Breast epithelium (tissue), 4 donors: ENCODE measurements at places on chromosomes 12 and 14. TPM values are rescaled to one million over a fixed set of nuclear protein-coding genes. Genes with fewer than 3 reads are reported as not detected.

The KRT78 gene
- total RNA-seq, result 2.0 TPM

DNA sequence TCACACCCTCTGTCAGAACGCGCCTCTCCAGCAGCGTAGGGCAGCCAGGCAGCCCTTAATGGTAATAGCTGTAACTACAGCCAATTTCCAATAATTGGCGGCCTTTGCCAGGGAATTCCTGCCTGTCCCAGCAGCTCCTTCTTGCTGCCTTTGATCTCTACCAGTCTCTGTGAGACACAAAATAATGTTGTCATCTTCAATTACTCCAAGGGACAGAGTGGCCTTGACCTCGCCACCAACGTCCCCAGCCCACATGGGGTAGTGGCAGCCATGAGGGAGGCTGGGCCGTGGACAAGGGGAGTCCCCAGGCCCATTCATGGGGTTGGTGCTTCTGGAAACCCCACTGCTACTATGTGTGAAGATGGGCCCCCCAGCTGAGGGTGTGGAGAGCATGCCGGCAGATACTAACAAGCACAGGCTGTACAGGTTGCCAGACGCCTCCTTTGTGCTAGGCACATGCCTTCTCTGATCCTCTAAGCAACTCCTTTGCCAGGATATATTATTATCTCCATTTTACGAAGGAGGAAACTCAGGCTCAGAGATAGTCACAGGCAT lies 17.4 kb upstream of the CLMN start:
- no peak for DNase-seq
- peak overlapping the region; percentile 67 for H3K27ac ChIP-seq
- no peak overlapping the region for H3K4me3 ChIP-seq
- H3K4me1 ChIP-seq, result no peaks in the 10 kb centered on the region
- H3K27me3 ChIP-seq, result no peaks in the 10 kb centered on the region
- H3K36me3 ChIP-seq, result no peaks in the 10 kb centered on the region

- H3K36me3 ChIP-seq, result no peaks in the 10 kb centered on the region
- DNase-seq, result no peak
- H3K27me3 ChIP-seq, result no peaks in the 10 kb centered on the region
- peak within 1 kb of the TSS; percentile 97 for H3K4me3 ChIP-seq
- H3K4me1 ChIP-seq, result peaks cover 10% of the 10 kb centered on the region
- peak within 1 kb of the TSS; percentile 84 for H3K27ac ChIP-seq
Observed at GRCh38 chr14:92513204-92513965, at the start of gene RIN3. Gene RIN3, plus strand, starts transcription at chr14:92513781. Its CDS starts 152 bp downstream, at chr14:92513933.

GRCh38 chr12:108973629-108974152 lies 47.2 kb downstream of the SVOP start:
- H3K36me3 ChIP-seq, result no peaks in the 10 kb centered on the region
- no peaks in the 10 kb centered on the region for H3K27me3 ChIP-seq
- H3K4me1 ChIP-seq, result no peaks in the 10 kb centered on the region
- no peak overlapping the region for H3K4me3 ChIP-seq

DNA sequence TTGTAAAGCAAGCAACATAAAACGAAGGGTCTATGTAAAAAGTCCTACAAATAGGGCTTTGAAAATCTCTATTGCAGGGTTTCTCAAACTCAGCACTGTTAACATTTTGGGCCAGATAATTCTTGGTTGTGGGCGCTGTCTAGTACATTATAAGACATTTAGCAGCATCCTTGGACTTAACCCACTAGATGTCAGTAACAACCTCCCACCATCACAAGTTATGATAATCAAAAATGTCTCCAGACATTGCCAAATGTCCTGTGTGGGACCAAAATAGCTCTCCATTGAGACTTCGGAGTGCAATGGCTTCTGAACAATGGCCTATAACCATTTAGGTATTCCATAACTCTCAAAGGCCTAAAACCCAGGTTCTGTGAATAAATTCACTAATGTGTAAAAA lies 22.9 kb upstream of the DHRS7 start:
- no peak overlapping the region for H3K4me3 ChIP-seq
- no peaks in the 10 kb centered on the region for H3K27me3 ChIP-seq
- no peak for DNase-seq
- no peak overlapping the region for H3K27ac ChIP-seq
- no peaks in the 10 kb centered on the region for H3K4me1 ChIP-seq

GRCh38 chr12:111636209-111636945 lies 37.3 kb upstream of the ATXN2 start:
- H3K27me3 ChIP-seq, result no peaks in the 10 kb centered on the region
- H3K4me3 ChIP-seq, result peak overlapping the region; percentile 9
- no peaks in the 10 kb centered on the region for H3K36me3 ChIP-seq
- peak overlapping the region; percentile 88 for H3K27ac ChIP-seq

DNA sequence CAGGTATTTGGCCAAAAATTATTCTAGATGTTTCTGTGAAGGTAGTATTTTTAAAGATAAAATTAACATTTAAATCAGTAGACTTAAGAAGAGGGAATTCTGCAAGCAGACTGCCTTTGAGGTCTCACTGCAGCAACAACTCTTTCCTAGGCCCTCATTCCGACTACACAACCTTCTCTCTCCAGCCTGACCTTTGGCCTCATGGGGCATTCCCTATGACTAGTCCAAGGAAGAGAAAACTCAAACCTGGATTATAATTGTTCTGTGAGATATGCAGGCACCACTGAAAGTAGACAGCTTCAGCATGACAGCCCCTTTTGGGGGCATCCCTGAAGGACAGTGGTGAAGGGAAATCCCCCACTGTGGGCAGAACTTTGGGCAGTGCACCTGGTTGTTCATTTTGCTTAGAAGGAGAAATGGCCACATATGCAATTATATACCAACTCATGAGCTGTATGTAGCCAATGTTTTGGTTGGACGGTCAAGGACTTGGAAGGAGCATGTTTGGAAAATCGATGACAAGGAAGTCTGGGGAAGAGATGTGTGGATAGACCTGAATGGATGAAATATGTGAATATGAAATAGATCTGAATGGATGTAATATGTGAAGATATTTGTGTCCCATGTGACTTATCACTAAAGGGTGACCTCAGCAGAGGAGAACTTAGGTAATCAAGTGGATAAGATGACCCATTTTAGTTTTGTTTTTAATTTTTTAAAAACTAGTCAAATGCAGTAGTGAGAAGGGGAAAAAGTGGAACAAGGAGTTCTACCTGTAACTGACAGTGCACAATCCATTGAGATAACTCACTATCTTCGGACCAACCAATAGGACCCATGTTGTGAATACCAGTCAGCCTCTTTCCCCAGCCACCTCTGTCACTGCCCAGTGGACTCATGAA lies 233.3 kb upstream of the FOXN3 start:
- H3K36me3 ChIP-seq, result no peaks in the 10 kb centered on the region
- no peak overlapping the region for H3K27ac ChIP-seq
- H3K27me3 ChIP-seq, result no peaks in the 10 kb centered on the region
- no peak for DNase-seq
